Activated naive CD4-positive, alpha-beta T cell (primary cell): ENCODE measurements at places on chromosomes 11 and 22.

GRCh38 chr11:14315130-14315529 is 43.9 kb downstream of the RRAS2 start:
- DNase-seq: no peak

GRCh38 chr11:60155931-60156330 is 27.0 kb downstream of the MS4A6A start:
- no peak for DNase-seq

GRCh38 chr11:112644410-112645131 is 316.6 kb upstream of the NCAM1 start:
- DNase-seq: no peak

DNA sequence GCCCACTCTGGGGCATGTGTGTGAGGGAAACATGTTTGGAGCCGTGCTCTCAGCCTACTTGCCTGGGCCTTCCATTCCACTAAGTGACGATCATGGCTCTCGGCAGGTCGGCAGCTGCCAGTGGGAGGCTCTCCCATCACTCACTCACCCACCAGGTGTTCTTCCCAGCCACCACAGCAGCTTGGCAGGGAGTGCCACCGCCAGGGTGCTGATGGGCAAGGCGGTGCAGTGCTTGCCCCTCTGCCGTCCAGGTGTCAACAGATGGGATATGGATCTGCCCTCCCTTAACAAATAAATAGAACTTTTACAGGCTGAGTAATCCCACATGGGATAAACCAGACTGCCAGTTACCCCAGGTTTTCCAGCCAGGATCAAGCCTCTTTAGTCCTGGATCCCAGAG is 205.5 kb upstream of the TMEM45B start:
- DNase-seq: no peak

- DNase-seq: no peak
Observed at GRCh38 chr11:78967811-78968210, 393.1 kb upstream of the NARS2 start.

DNA sequence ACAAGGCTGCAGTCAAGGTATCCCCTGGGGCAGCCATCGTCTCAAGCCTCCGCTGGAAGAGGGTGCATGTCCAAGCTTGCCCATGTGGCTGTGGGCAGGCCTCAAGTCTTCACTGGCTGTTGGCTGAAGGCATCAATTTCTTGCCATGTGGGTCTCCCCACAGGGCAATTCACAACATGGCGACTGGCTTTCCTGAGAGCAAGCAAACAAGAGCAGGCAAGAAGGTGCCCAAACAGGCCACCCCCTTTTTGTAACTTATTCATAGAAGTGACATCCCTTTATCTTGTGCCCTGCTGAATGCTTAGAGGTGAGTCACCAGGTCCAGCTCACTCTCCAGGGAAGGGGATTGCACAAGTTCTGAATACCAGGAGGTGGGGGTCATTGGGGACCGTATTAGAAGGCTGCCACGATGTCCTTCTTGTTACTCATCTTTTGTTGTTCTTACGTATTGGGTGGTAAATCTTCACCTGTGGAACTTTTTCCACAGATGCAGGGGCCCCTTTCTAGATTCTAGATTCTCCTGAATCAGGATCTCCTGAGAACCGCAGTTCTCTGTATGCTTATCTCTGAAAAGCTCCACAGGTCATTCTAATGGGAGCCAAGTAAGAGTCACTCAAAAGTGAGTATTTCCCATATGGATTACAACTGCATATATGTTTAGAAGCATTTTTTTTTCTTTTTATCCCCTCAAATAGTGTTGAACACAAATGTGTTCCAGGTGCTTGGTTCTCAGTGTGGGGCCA is 44.2 kb upstream of the MICAL2 start:
- DNase-seq: no peak

- DNase-seq: peak; percentile 50
Observed at GRCh38 chr11:133947321-133947756, 9.4 kb downstream of the IGSF9B start.

GRCh38 chr11:108757630-108758029 is 92.8 kb downstream of the DDX10 start:
- no peak for DNase-seq

- DNase-seq: no peak
Observed at GRCh38 chr11:65882120-65883057, 2.8 kb downstream of the CTSW start.

- no peak for DNase-seq
Observed at GRCh38 chr11:57763568-57763967, 2.0 kb downstream of the CTNND1 start.

DNA sequence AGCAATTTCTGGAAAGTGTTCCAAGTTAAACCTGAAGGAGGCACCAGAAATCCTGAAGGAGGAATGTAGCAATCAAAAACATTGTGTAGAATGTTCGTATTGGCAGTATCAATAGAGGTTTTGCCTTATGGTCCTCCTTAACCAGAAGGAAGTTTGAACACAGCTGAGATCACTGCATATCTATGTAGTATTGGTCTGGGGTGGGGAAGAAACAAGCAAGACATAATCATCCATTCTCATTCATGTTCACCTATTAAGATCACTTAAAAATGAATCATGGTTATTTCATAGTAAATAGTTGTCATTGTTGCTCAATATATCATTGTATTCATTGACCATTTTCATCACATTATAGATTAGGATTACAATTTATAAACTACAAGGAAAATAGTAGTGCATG is 160.5 kb downstream of the DDX10 start:
- DNase-seq: no peak

- DNase-seq: no peak
Observed at GRCh38 chr11:8252388-8252787, 11.3 kb downstream of the LMO1 start.

DNA sequence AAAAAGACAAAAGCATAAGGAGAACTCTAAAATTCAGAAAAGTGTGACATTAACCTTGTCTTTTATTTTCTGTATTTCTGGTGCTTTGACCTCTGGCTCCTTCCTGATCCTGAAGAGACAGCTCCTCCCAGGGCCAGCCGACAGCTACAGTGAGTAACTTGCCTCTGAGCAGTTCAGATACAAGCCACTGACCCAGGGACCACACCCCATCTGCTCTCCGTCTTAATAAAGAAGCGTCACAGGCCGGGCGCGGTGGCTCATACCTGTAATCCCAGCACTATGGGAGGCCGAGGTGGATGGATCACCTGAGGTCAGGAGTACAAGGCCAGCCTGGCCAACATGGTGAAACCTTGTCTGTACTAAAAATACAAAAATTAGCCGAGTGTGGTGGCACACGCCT is 6.5 kb downstream of the MLC1 start:
- DNase-seq: no peak

- no peak for DNase-seq
Observed at GRCh38 chr11:19218786-19219460, 17.1 kb upstream of the CSRP3 start.

DNA sequence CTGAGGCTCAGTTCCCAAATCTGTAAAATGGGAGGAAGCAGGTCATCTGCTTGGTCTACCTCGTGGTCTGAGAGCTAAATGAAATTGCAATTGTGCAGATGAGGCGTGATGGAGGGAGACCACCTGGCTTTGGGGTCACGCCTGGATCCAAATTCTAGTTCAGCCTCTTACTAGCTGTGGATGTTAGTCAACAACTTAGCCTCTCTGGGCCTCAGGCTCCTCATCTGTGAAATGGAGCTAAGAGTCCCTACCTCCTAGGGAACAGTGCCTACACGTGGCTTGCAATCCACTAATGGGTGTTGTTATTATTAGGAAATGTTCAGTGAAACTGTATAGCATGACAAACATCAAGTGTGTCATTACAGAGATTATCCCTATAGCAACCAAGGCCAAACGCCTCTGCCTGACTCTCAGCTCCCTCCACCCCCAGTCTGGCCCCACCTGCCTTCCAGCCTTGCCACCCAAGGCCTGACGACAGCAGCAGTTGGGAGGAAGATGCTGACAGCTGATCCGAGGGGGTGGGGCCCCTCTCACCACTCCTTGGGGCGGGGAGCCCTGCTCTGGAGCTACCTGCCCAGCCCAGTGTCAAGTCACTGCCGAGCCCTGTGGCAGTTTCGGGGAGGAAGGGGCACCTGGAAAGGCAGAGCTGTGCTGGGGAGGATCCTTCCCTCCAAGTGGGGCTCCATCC is 1.7 kb upstream of the RHOD start:
- no peak for DNase-seq

DNA sequence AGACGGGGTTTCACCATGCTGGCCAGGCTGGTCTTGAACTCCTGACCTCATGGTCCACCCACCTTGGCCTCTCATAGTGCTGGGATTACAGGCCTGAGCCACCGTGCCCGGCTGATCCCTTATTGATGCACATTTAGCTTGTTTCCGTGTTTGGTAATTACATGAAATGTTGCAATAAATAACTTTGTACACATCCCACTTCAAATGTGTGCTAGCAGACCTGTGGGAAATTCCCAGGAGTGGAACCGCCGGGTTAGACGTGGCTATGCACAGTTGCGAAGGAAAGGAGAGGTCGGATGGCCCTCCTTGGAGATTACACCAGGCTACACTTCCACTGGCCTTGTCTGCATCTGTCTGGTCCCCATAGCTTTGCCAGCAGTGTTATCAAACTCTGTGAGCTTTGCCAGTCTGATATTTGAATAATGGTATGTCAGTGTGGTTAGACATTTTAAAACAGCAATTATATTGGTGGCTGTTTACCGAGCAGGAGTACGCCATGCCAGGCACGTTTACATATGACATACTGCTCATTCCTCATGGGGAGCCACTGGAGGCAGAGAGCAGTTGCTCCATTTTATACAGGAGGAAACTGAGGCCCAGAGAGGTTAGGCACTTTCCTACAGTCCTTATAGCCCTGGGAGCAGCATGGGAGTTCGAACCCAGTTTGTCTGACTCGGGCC is 27.2 kb upstream of the SYT7 start:
- DNase-seq: no peak

GRCh38 chr22:23059284-23059948 is 10.9 kb upstream of the GNAZ start:
- DNase-seq: no peak

- DNase-seq: no peak
Observed at GRCh38 chr22:23691748-23692423, 1.1 kb downstream of the RGL4 start.

- no peak for DNase-seq
Observed at GRCh38 chr22:30434843-30435242, 9.3 kb downstream of the MTFP1 start.

DNA sequence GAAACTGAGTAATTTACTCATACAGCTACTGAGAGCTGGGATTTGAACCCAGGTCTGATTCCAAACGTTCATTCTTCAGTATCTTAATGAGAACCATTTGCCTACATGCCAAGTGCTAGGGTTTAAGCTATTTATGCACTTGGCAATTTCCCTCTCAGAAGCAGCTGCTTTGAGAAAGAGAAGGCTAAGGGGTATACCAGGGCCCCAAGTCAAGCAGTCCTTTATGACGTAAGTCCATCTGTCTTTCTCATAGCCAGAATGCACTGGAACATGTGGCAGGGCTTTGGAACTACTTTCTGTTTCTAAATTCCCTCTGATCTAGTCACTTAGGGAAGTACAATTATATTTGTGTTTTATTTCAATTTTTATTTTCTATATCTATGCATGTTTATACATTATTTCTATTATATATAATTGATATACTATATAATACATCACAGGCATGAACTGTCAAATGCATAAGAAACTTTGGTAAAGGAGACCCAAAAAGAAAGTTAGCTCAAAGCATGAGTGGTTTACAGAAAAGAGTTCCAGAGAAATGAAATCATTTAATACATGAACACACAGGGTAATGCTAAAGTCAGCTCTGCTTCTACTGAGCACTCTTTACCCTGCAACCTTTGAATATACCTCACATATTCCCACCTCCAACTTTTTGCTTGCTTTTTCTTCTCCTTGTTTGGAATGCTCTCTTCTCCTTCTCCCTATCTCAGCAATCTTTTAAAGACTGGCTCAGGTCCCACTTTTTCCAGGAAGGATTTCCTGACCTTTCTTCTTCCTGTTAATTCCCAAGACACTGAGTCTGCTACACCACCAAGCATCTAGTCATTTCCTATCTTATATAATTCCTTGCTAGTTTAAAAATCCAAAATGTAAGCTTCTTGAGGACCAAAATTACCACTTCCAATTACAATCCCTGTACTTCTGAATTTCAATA is 80.5 kb upstream of the GDPD4 start:
- DNase-seq: no peak

- DNase-seq: no peak
Observed at GRCh38 chr22:18991821-18992442, 55.8 kb upstream of the PRODH start.

- DNase-seq: no peak
Observed at GRCh38 chr11:118229274-118229847, 4.5 kb upstream of the JAML start.

DNA sequence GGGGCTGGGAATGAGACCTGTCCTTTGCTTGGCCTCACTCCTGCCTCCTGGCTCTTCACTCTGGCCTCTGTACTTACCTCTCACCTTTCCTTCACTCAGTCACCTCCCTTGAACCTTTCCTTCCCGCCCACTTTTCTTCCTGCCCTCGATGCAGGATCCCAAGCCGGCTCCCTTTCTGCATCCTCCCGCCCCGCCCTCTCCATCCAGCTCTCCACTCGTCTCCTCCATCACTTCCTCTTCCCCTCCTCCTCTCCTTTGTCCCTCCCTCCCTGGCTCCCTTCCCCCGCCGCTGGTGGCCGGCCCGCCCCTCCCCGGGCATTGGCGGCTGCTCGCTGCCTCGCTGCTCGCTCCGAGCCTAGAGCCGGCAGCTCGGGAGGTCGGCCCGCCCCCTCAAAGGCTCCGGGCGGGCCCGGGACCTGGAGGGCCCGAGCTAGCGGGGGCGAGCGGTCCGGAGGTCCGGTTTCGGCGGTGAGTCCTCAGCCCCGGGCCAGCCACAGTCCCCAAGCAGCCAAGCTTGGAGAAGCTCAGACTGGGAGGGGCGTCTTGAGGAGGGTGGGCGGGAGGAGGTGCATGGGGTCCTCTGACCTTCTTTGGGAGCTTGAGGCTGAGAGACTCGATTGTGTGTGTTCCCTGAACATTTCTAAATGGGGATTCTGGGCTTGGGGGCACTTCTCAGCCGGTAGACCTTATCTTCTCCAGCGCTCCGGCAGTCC is 13.8 kb downstream of the PHLDB1 start:
- no peak for DNase-seq

GRCh38 chr11:57946628-57947027 is 77.1 kb upstream of the OR9Q1 start:
- DNase-seq: no peak
